Central memory CD4-positive, alpha-beta T cell (primary cell): ENCODE measurements at places on chromosomes 1 and 21.

DNA sequence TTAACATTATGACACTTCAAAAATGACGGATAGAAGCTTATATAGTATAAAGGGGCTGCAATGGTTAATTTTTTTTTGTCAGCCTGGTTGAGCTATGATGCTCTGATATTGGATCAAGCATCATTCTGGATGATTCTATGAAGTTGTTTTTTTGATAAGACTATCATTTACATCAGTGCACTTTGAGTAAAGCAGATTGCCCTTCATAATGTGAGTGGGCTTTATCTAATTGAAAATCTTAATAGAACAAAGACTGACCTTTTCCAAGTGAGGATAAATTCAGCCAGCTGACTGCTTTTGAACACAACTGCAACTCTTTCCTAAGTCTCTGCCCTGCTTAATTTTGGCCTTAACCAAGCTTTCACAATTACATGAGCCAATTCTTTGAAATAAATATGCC lies 1476.2 kb downstream of the NCAM2 start:
- no peak for DNase-seq

GRCh38 chr21:46637952-46638746 lies 2.7 kb downstream of the PRMT2 start:
- DNase-seq = no peak

DNA sequence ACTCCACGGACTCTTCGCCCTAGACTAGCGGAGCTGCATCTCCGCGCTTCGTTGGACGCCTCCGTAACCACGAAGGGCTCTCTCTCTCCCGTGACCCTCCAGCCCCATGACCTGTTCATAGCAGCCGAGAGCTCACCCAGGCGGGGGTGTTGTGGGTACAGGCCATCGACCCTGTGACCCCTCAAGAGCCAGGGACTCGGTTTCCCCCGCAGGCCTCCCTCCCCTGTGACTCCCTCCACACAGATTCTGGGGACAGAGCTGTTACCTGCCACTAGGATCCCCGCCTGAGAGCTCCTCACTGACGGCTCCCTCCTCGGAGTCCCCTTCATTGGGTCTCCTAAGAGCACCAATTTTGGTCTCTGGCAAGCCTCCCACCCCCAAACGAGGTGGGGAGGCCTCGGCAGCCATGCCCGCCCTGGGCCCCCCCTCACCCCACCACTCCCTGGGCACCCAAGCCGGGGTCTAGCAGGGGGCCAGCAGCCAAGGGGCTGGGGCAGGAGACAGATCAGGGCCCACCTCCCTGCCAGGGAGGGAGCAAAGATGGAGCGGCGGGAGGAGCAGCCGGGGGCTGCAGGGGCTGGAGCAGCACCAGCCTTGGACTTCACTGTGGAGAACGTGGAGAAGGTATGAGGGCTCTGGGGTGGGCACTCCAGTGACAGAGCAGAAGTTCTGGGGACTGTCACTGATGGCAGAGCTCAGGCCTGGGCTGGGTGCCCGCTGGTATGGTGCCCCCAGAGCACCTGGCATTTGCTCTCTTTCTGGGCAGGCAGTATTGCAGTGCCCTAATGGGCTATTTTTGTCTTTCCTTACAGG lies 517 bp downstream of the IPO13 start:
- no peak for DNase-seq

DNA sequence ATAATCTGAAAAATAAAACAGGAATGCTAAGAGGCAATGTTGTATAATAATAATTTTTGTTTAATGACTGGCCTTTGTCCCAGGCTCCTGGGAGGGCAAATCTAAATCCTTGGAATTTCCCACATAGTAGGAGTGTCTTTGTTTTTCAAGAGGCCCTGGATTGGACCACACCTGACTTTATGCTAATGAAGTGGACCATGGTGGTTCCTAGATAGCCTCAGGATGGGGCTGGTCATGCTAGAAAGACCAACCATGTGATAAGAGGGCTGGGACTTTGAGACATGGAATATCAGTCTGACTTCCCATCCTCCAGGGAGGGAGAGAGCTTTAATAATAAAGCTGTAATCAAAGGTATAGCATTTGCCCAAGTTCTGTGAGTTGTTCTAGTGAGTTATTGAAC lies 138.2 kb upstream of the RAB4A start:
- no peak for DNase-seq

- no peak for DNase-seq
Measured at GRCh38 chr1:232322162-232322734, 307.7 kb downstream of the SIPA1L2 start.

GRCh38 chr1:207396168-207396746 lies 57.9 kb upstream of the CR2 start:
- no peak for DNase-seq

DNA sequence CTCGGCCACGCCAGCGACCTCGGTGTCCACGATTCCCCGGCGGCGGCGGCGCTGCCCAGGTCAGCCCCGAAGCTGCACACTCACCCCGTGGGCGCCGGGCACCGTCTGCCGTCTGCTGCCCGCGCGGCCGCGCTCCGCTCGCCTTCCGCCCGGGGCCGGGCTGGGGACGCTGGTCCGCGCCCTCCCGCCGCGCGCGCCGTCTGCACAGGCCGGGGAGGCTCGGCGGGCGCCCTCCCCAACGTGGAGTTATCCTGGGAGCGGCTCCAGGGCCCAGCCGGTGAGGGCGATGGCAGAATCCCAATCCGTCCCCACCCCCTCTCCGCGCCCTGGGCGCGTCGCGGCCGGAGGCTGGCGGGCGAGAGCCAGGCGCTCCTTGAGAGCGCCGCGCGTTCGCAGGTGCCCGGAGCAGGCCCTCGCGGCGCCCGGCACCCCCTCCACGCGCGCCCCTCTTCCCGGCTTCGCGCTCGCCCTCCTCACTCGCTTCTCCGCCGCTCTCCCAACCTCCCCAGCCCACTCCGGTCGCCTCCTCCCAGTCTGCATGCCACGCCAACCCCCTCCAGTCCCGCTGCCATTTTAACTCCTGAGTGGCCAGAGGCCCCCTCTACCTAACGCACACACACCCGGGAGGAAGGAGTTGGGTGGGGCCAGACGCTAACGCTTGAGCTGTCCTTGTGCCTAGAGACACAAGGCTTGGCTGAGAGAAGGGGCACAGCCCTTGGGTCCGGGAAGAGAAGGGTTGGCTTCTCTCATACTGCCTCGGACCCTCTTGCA lies at the start of gene LRRN2:
Gene LRRN2, minus strand, starts transcription at position 503 of the 771 bp plus-strand sequence. CDS start 65,746 bp downstream, outside the sequence.
- no peak for DNase-seq

DNA sequence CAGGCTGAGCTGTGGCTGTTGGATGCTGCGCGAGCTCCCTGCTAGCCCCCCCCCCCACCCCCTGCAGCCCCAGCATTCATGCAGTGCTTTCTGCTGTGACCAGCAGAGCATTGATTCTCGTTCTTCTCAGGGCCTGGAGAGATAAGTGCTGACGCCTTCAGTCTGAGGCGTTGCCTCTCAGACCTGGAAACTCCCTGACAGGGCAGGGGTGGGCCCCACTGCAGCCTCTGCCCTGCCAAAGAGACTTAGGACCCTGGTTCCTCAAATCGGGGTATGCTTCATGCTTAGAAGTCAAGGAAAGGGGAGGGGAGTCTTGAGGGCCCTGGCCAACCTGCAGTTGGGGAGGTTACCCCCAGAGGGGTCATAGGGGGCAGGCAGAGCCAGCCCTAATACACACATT lies 38.5 kb downstream of the PTPRF start:
- DNase-seq = no peak

GRCh38 chr1:97540346-97540888 lies 380.4 kb downstream of the DPYD start:
- DNase-seq = no peak

DNA sequence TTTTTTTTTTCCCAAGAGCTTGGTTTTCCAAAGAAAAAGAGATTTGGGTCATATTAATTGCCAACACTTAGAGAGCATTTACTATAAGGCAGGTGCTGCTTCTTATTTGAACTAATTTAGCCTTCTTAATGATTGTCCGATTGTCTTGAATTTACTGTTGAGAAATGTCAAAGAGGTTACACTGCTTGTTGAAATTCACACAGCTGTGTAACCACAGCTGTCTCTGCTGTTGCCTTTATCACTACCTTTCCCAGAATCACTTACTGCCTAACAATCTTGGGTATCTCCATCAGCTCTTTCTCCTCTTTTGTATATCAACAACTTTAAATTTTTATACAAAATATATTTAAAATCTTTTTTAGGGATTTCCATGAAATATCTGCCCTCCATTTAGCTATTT lies 115.6 kb downstream of the UCHL5 start:
- no peak for DNase-seq
